GDM1 (cell line): ENCODE measurements at places on chromosomes 4 and X.

DNA sequence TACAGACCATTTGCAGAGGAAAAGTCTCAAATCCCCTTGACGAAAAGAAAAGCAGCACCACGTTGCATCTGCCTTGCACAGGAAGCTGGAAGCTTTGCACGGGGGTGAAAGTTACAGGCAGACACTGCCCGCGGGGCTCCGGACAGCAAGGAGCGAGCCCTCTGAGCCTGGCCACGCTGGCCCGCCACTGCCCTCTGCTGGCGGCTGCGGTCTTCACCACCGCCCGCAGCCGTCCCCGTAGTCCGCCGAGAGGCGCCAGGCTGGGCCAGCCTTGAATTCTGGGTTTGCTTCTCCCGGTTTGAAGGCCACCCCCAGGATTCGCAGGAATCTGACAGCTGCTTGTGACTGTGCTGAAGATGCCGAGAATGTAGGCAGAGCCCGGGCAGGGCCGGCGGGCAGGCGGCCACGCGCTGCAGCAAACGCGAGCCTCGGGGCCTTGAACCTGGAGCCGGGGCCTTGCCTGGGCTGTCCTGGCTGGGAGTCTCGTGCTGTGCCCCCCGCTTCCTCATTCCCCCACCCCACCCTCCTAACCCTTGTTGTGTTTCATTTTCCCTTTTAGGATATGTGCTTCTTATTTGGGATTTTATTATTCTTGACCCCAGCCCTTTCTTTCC, 49.2 kb downstream of the ENPP6 start:
- DNase-seq: peak; percentile 20

DNA sequence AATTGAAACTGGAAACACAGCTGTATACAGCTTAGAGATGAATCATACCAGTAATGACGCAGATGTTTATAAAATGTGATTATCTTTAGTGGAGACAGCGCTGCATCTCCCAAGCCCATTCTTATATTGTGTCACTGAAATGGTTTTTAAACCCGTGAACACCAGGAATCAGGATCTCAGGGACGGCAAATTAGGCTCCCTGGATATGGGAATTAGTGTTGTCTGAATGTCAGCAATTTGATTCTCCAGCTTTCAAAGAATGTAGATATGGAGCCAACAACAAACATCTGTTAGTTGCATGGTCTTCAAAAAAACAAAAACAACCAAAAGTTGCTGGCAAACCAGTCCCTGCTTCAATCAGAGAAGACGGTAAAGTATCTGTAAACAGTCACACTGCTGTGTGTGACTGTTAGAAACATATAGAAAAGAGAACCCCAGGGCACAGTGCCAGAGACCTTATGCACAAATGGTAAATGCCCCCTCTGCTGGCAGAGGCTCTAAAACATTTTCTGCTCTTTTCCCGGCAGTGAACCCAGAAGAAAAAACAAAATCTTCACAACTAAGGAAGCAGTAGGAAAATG, 351.9 kb upstream of the FTHL17 start:
- no peak for DNase-seq

DNA sequence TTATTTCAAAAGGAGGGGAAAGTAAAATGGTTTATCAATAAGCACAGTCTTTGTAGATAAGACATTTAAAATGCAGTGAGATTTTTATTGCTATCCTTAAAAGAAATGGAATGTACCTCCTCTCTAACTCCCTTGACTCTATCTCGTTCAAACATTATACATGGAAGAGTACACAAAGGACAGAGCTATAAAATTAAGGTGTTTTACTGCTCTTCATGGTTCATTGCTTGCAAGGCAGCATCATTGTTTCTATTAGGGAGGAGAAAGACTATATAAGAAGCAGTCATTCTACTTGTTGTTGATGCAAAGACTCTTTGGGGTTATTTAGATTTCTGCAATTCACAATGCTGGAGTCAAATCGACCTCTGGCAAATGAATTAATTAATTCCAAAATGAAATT, 380.2 kb upstream of the NDST3 start:
- DNase-seq: no peak

DNA sequence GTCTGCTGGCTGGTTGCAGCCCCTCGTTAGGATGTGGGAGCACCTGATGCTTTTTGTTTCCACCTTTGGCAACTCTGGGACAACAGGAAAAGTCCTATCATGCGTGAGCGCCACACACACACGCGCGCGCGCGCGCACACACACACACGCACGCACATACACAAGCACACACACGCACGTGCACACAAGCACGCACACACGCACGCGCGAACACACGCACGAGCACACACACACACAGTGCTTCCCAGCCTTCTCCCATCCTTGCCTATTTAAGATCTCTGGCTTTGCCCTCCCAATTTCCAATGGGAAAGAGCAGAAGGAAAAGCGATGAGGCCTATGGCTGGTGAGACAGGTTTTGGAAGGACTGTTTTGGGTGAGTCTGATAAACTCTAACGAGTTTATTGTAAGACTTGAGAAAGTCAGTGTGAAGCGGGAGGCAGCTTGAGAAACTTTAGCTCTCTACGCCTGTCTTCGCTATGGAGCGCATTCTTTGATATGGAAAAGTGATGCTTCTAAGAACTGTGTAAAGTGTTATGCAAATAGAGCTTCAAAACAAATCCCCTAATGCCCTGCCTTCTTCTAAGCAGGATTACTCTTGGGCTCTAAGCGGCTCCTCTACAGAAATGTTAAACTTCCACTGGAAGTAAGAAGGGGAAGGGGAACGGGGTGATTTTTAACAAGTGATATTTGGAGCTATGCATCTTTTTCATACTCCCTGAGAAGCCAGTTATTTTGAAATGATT, 11.8 kb downstream of the SUPT20HL1 start:
- no peak for DNase-seq

GRCh38 chrX:73766431-73766795, 203.4 kb downstream of the CHIC1 start:
- no peak for DNase-seq

DNA sequence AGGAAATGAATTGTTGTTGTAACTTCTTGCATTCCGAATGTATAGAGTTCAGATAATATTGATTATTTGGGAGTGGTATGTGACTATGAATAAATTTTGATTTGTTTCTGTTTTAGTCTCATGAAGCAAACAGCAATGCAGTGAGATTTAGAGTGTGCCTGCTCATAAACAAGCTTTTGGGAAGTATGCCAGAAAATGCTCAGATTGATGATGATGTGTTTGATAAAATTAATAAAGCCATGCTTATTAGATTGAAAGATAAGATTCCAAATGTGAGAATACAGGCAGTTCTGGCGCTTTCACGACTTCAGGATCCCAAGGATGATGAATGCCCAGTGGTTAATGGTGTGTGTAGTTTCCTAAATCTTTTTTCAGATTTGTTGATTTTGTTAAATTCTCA, 2.0 kb downstream of the NCAPG start:
- DNase-seq: no peak

- DNase-seq: peak; percentile 58
Measured at GRCh38 chrX:130110379-130111219, at the start of gene ELF4. Gene ELF4, minus strand, starts transcription at chrX:130110497. Its CDS starts 29,167 bp downstream, at chrX:130081330.

DNA sequence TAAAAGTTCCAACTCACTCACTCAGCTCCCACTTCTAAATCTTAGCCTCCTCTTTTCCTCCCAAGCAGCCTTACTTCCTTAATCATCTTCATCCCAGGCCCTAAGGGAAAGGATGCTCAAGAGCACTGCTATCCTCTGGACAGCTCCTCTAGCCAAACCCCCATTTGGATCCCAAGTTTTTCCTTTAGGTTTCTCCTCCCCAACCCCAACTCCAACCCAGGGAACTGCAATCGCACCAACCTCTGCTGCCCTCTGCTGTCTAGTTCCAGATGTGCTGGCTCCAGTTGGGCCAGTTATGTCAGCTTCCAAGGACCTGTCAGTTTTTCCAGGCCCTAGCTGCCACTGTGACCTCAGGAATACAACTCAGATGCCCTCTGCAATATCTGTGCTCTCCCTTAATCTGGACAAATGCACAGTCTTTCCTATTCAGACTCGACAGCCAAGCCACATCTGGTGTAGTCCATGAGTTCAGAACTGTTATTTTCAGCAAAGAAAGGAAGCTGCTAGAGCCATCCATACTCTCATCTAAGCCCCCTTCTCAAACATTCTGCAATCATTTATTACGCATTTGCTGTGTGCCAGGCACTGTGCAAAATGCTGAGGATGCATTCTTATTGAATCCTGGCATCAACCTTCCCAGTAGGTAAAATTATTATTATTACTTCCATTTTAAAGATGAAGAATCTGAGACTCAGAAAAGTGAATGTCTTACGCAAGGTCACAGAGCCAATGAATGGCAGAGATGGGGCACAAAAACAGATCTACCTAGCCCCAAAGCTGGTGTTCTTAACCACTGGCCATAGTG, 12.3 kb upstream of the XPNPEP2 start:
- DNase-seq: peak; percentile 17

DNA sequence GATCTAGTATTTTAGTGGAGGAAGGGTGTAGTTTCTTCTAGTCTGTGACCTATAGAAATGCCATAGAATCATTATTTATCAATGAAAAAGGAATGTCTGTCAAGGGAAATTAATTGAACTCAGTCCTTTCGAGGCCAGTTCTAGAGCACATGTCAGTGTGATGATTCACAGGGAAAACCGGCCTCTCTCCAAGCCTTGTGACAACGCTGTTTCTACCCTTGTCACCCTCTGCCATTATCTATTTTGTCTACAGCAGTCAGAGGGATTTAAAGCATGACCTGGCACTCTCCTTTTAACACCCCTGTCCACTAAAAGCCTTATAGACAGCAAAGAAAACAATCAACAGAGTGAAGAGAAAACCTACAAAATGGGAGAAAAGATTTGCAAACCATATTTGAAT, 119.8 kb downstream of the DRD5 start:
- DNase-seq: no peak

GRCh38 chr4:147732518-147733235, 789 bp downstream of the ARHGAP10 start:
- no peak for DNase-seq

- DNase-seq: no peak
Measured at GRCh38 chr4:164952551-164952950, 24.9 kb downstream of the TRIM61 start.

DNA sequence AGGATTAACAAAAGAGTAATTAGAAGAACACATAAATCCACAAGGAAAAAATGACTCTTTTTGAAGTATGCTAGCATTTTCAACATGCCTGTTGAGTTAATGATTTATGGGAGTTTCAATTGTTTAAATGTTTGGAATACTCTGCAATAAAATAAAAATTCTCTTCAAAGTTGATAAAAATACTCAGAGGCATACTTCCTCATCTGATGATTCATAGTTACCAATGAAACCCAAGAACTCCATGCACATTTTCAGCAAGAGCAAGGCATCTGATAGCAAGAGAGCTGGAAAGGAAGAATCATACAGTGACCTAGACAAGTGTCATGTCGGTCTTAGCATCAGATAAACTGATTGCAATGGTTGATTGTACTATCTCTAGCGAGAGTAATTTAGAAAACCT, 443.7 kb upstream of the ATOH1 start:
- no peak for DNase-seq
